ENCODE measurements at places on chromosomes 2 and 18. TPM values are rescaled to one million over a fixed set of nuclear protein-coding genes. Genes with fewer than 3 reads are reported as not detected.

Gene ERBB4
- 0.17 TPM for total RNA-seq

Gene RAB6C
- total RNA-seq, result not detected

Gene SLC11A1
- 0.17 TPM for total RNA-seq

Gene ABCB11
- total RNA-seq, result not detected

Gene COPS9
- total RNA-seq, result 104 TPM

Gene WNT10A
- not detected for total RNA-seq

Gene AKAIN1
- not detected for total RNA-seq

Gene WDR54
- 27.1 TPM for total RNA-seq

Gene RAB31
- 29.6 TPM for total RNA-seq

Gene SPR
- 25.9 TPM for total RNA-seq

Gene SIX3
- total RNA-seq, result not detected

Gene SLC4A5
- under 0.01 TPM for total RNA-seq

Gene DSG1
- not detected for total RNA-seq

Gene MEIS1
- total RNA-seq, result 119 TPM

Gene GPR45
- total RNA-seq, result not detected

Gene ANKRD23
- total RNA-seq, result 1.3 TPM

Gene C2orf42
- total RNA-seq, result 32.7 TPM

Gene SCN3A
- total RNA-seq, result 0.33 TPM

Gene HMSD
- 0.83 TPM for total RNA-seq

Gene ALPI
- total RNA-seq, result not detected

Gene TTC32
- 5.6 TPM for total RNA-seq

Gene TLX2
- total RNA-seq, result not detected

Gene PRSS56
- not detected for total RNA-seq

Gene RFTN2
- total RNA-seq, result 10.2 TPM

Gene GAREM2
- total RNA-seq, result 0.66 TPM

Gene LPIN2
- total RNA-seq, result 36.7 TPM

Gene SERPINB2
- 3.9 TPM for total RNA-seq

Gene KRTCAP3
- total RNA-seq, result not detected

Gene ACSL3
- total RNA-seq, result 377 TPM

Gene UCN
- 1.2 TPM for total RNA-seq

Gene PAIP2B
- total RNA-seq, result 1.5 TPM

Gene GNAL
- 0.77 TPM for total RNA-seq
